ENCODE measurements at places on chromosomes 13 and 19.

DNA sequence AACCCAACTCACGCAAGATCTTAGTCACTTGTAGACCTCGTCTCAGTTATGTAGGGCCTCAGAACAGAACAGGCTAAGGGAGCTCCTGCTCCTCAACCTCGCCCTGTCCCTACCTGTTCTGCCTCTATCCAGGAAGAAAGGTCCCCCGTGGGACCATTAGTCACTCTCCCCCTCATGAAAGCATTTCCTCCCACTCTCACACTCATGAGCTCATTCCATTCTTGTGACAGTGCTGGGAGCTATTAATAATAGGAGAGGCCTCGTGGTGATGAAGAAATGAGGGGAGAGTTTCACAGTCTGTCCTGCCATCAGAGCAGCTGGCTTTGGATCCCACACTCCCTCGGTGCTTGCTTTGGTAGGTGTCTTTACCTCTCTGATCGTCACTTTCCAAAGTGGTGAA is 10.2 kb downstream of the PPP2R1A start:
- no peak for DNase-seq

- DNase-seq: no peak
Measured at GRCh38 chr13:56850852-56851251, 289.9 kb upstream of the PRR20A start.

- DNase-seq: no peak
Measured at GRCh38 chr13:78029901-78030300, 111.3 kb upstream of the EDNRB start.

- no peak for DNase-seq
Measured at GRCh38 chr19:4164262-4164661, 10.8 kb downstream of the CREB3L3 start.

- no peak for DNase-seq
Measured at GRCh38 chr19:31840371-31840770, 491.1 kb upstream of the TSHZ3 start.

GRCh38 chr19:50790922-50791467 is 780 bp downstream of the ACP4 start:
- no peak for DNase-seq

DNA sequence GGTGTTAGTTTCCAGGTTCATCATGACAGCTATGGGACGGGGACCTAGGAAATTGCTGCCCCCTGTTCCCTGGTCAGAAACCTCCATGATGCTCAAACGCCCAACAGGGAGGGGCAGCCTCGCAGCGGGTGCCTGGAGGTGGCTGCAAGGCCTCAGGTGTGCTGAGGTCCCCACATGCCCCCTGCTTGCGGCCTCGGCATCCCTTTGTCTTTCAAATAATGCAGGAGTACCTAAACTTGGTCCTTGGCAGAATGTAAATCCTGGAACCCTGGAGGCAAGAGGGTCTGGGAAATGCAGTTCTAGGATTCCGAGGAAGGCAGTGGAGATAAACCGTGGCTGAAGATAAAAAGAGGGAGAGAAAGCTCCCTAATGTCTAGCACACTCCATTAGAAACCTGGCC is 52.4 kb downstream of the SKA3 start:
- DNase-seq: no peak

DNA sequence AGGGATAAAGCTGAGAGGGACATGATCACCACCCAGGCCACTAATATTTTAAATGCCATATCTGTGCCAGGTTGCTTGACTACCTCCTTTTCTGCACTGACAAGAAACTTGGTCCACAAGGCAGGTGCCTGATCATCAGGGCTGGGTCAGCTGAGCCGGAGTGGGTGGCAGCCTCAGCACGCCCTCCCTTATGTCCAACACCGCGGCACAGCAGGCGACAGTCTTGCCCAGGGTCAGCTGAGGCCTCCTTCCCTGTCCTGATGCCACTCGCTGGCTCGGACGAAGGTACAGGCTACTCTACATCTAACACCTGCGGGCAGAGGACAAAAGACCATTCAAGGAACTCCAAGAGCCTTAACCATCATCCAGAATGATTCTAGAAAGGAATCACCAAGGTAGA is 16.9 kb downstream of the ZC3H4 start:
- no peak for DNase-seq

DNA sequence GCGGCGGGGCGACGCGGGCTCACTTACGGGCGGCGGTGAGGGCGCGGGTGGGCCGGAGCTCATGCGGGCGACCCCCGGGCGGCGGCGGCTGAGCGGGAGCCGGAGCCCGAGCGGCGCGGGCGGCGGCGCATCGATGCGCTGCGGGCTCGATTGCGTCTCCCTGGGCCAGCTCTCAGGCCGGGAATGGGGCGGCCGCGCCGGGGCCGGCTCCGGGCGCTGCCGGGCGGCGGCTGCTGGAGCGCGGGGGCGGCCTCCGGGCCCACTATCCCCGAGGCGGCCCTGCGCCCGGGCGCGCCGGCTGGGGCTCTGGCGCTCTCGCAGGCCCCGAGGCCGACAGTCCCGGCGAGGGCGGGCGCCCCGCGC is 1.4 kb upstream of the TSHZ3 start:
- DNase-seq: no peak

DNA sequence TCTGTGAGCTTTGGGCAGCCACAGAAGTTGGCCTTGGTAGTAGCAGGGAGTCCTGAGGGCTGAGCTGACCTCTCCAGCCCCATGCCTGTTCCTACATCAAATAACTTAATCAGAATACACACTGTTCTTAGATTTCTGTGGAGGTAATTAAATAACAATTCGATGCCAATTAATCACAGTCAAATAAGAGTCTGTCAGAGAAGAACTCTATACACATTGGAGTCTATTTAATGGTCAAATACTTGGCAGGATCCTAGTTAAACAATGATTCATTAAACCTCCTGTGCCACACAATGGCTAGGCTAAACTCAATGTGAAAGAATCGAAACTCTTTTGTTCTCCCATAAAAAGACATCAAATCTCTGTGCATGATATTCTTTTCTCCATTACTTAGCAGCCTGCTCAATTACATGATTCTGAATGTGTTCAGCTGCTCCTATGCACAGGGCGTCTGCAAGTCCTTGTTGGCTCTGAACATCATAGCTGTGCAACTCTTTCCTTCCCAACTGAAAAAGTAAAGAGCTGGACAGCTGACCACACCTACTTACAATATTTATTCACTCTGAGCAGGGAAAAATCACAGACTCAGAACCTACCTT is 173.1 kb downstream of the ABCC4 start:
- no peak for DNase-seq

DNA sequence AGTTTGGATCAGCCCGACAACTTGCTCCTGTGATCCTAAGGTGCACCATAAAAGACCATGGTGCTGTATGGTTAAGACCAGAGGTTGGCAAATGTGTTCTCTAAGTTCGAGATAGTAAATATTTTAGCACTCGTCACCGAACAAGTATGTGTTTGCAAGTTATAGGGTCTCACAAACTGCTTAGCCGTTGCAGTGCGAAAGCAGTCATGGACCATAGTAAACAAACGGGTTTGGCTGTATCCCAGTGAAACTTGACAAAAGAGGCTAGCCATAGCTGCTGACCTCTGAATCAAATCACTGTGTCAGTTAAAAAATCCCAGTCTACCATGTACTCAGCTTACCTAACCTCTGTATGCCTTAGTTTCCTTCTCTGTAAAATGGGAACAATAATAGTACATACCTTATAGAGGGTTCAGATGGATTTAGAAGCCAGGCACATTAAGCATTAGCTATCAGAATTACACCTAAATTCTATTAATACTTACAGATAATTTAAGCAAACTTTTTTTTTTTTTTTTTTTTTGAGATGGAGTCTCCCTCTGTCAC is 72.1 kb downstream of the IPO5 start:
- DNase-seq: no peak

DNA sequence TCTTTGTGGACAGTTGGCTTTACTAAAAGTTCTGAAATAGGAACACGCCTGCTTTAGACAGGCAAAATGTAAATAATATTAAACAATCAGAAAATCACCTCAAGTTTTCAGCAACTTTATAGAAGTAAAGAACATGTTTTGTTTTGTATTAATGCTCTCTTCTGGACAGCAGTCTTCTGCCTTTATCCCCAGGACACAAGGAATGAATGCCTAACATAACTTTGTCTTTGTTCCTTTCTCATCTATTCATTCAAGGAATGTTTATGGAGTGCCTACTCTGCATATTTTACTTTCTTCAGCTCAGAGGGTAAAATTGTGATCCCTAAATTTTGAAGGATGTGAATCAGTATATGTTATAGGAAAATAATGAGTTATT is 325.4 kb downstream of the FOXO1 start:
- DNase-seq: no peak

- DNase-seq: no peak
Measured at GRCh38 chr19:34261334-34262109, 7.2 kb downstream of the GARRE1 start.

Measured in NCI-H524 (cell line).